Uterus (tissue), 4 donors: ENCODE measurements at places on chromosomes 16 and 17.

GRCh38 chr17:14331225-14331981, 30.5 kb downstream of the HS3ST3B1 start:
- no peak for DNase-seq

DNA sequence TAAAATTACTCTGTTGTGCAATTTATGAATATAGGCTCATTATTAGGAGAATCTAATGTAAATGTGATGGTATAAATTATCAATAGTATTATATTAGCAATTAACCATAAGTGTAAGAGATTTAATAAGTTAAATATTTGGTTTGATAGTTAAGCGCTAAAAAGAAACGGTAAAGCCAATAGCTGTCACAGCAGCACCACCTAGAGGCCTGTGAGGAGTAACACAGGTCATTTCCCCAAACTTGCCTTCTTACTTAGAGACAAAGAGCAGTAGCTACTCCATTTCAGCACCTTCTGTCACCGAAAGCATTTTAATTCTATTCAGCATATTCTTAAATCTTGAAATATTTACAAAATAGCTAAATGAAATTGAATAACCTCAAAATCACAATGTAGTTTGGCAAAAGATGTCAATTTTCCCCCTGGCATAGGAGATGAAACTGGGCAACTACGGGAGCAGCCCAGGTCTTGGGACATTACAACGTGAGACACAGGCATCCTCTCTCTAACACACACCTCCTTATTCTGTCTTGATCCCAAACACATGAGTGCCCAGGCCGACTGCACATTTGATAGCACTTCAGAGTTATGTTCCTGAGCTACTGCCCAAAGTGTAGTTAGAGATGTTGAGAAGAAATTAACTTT, 14.3 kb upstream of the DYNLRB2 start:
- peak; percentile 39 for DNase-seq

DNA sequence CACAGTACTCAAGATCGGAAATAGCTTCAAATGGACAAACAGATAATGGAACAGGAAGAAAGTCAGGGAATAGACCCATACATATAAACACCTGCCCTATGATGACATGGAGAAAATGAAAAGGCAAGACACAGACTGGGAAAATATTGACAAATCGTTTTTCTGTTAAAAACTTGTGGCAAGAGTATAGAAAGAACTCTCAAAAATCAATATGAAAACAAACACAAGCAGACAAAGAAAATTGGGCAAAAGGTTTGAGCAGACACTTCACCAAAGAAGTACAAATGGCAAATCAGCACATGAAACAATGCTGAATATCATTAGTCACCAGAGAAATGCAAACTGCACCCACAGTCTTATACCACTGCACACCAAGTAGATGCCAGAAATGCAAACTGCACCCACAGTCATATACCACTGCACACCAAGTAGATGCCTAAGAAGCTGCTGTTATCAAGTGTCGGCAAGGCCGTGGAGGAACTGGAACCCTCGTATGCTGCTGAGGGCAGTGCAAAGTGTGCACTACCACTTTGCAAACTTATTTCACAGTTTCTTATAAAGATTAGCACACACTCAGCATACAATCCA, 123.5 kb upstream of the CHMP6 start:
- no peak for DNase-seq

DNA sequence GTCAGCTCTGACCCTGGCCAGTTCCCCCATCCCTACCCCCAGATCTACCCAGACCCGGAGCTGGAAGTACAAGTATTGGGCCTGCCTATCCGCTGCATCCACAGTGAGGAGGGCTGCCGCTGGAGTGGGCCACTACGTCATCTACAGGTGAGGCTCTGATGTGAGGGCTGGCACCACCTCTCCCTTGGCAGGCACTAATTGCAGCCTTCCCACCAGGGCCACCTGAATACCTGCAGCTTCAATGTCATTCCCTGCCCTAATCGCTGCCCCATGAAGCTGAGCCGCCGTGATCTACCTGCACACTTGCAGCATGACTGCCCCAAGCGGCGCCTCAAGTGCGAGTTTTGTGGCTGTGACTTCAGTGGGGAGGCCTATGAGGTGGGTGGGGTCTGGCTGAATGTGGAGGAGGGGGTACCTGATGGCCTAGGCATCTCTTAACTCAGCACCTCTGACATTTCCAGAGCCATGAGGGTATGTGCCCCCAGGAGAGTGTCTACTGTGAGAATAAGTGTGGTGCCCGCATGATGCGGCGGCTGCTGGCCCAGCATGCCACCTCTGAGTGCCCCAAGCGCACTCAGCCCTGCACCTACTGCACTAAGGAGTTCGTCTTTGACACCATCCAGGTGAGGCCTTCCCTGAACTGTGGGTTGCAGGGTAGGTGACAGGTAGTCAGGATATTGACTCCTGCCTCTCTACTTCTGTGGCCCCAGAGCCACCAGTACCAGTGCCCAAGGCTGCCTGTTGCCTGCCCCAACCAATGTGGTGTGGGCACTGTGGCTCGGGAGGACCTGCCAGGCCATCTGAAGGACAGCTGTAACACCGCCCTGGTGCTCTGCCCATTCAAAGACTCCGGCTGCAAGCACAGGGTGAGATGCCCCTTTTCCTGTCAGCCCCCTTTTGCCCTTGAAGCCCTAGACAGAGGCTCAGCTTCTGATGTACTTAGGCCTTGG, 4.3 kb downstream of the TRAF4 start:
- DNase-seq: no peak

DNA sequence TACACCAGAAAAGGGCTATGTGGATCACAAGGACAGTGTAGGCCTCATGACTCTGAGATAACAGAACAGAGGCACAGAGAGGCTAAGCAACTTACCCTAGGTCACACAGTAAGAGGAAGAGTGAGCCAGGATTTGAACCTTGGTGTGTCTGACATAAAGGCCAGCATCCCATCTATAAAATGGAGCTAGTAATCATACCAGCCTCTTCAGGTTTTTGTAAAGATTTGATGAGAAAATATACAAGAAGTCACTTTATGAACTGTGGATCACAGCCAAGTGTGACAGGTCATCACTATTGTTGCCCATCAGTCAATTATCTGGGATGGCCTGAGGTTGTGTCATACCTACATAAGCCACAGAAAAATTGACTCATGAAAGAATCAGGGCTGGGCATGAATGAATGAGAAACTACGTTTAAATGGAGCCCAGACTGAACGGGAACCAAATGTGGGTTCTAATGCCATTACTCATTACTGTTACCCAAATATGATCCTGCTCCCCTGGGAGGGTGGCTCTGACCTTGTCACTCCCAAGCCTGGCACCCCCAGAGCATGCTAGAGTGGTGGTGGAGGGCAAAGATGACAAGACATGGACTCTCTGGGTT, 21.0 kb downstream of the FBXO39 start:
- no peak for DNase-seq
